ENCODE measurements at places on chromosomes 7 and 10. TPM values are rescaled to one million over a fixed set of nuclear protein-coding genes. Genes with fewer than 3 reads are reported as not detected.

DNA sequence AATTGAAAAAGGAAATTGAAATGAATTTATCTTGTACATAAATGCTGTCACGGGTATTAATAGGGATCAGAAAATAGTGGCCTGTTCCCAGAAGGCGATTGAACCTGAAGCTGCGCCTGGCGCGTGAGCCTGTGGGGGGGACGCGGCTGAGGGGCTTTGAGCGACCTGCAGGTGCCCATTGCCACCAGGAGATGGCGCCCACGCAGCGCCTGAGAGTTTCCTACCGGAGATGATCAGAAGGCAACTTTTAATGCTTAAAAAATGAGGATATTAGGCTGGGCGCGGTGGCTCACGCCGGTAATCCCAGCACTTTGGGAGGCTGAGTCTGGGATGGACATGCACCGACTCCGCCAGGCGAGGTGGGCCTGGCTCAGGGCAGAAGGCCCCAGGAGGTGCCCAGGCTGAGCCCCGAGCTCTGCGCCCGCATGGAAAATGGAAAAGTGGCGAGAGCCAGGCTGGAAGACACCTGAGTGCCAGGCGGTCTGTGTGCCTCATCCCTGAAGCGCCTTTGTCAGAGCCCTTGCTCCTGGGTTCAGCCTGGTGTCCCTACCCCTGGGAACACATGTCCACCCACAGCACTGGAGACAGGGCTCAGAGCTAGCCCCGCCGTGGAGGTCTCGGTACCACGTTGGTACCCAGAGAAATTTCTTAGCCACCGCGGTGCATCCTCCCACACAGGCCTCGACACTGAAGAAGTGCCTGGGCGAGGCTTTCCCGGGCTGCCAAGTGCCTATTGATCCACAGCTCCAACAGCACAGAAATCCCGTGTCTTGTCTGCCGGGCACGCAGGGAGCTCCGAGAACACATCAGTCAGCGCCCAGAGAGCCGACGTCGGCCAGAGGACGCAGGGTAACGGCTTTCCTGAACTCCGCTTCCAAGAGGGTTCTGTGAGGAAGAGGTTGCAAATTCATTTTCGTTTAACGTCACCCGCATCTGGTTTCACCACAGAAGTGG, 117.4 kb downstream of the INPP5A start:
- H3K27ac ChIP-seq, result no peak overlapping the region
- no peaks in the 10 kb centered on the region for H3K4me1 ChIP-seq
- DNase-seq, result peak; percentile 78
- no peaks in the 10 kb centered on the region for H3K36me3 ChIP-seq
- no peak overlapping the region for H3K4me3 ChIP-seq

- peaks cover 22% of the 10 kb centered on the region for H3K4me1 ChIP-seq
- no peaks in the 10 kb centered on the region for H3K27me3 ChIP-seq
- H3K36me3 ChIP-seq, result no peaks in the 10 kb centered on the region
- H3K27ac ChIP-seq, result peak overlapping the region; percentile 90
Observed at GRCh38 chr7:192701-193480, 520 bp downstream of the FAM20C start.

- no peak overlapping the region for H3K27ac ChIP-seq
- DNase-seq, result no peak
- H3K36me3 ChIP-seq, result no peaks in the 10 kb centered on the region
- no peaks in the 10 kb centered on the region for H3K4me1 ChIP-seq
Observed at GRCh38 chr10:52082307-52082706, 231.8 kb upstream of the DKK1 start.

DNA sequence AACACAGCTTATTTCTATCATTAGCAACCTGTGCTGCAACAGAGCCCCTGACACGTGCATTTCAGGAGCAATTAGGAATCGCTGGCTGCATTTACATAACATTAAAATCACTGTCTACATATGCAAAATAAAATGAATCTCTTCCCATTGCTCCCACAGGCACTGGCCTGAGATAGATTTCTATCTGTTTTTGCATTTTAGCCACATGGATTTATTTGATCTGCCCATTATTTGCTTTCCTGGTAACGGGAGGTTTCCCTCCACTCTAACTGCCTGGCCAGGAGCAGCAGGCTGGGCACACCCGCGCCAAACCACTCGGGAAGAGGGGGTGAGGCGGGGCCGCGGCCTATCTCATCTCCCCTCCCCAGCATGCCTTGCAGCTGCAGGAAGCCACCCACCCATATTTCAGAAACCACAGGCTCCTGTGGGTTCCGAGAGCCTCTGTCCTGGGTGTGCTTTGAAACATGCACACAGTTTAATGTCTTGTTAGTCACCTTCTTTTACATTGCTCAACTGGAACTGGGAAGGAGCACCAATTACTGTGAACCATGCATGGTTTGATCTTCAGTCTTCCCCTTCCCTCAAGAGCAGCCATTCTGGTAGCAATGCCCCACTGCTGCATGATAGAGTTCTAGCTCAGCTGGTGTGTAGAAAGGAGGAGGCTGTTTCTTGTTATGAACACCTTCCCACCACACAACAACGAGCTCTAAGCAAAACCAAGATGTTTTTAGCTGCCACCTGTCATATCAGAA, 37.7 kb upstream of the IKZF1 start:
- H3K4me3 ChIP-seq, result no peak overlapping the region
- no peaks in the 10 kb centered on the region for H3K36me3 ChIP-seq
- DNase-seq, result no peak
- no peaks in the 10 kb centered on the region for H3K27me3 ChIP-seq
- H3K4me1 ChIP-seq, result no peaks in the 10 kb centered on the region

DNA sequence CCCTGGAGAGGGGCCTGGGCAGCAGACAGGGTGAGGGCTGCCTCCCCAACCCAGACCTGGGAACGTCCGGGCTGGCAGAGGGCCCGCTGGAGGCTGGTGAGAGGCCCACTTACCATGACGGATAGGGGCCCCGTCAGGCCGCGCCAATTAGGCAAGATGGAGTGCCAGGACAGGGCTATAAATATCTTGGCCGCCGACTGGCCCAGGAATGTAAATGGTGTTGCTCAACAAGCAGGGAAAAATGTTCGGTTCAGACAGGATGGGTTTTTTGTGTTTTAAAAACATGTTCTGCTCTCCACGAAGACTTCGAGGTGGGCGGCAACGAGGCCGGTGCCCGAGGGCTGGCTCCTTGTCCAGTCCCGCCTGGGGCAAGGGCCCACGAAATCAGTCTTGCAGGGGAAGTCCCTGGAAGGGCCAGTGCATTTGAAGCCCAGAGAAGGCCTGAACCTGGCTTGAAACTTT, 35.8 kb upstream of the ELN start:
- H3K27ac ChIP-seq, result no peak overlapping the region
- no peaks in the 10 kb centered on the region for H3K36me3 ChIP-seq
- no peak overlapping the region for H3K4me3 ChIP-seq
- H3K27me3 ChIP-seq, result no peaks in the 10 kb centered on the region
- H3K4me1 ChIP-seq, result no peaks in the 10 kb centered on the region
- DNase-seq, result no peak

DNA sequence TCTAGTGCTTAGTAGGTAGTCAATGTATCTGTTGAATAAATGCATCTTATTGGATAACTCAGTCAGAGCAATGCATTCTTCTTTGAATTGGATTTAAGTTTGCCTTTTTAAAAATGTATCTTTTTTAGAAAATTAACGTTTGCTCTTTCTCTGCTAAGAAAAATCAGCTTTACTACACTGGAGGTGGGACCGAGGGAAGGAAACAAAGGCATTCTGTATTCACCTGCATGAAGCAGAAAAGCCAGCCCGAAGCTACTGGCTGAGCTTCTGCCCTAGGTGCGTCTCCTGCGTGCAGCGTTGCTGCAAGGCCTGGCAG, 22.2 kb upstream of the ITGB1 start:
- DNase-seq, result no peak
- H3K36me3 ChIP-seq, result no peaks in the 10 kb centered on the region
- peaks cover 23% of the 10 kb centered on the region for H3K4me1 ChIP-seq
- H3K4me3 ChIP-seq, result peak overlapping the region; percentile 15

DNA sequence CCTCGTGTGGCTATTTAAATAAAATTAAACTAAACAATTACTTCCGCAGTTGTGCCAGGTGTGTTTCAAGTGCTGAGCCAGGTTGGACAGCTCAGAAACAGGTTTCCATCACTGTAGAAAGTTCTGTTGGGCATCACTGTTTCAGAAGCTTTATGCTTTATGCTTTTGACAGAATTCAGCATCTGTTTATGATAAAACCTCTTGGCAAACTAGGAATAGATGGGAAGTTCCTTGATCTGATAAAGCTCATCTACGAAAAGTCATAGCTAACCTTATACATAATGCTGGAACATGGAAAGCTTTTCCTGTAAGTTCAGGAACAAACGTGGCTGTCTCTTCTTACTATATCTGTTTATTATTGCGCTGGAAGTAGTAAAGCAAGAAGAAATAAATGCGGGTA, 143.4 kb downstream of the DOCK1 start:
- no peak for DNase-seq
- no peak overlapping the region for H3K27ac ChIP-seq
- no peaks in the 10 kb centered on the region for H3K27me3 ChIP-seq

DNA sequence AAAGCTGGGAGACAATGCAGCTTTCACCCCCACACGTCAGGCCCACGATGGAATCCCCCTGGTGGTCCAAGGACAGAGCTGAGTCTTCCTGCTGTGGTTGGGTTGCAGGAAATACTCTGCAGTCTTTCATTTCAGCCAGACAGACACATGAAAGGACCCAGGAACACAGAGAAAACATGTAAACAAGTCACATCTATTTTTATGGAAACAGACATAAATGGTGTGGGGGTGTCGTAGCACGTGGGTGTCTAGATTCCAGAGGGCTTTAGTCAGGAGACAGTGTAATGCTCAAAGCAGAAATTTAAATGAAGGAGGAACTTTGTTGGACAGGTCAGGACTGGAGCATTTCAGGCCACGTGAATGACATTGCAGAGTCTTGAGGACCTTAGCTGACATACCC, 444.6 kb downstream of the SUGCT start:
- no peak overlapping the region for H3K27ac ChIP-seq
- no peak overlapping the region for H3K4me3 ChIP-seq
- no peak for DNase-seq
- no peaks in the 10 kb centered on the region for H3K36me3 ChIP-seq

- H3K36me3 ChIP-seq, result no peaks in the 10 kb centered on the region
- H3K4me3 ChIP-seq, result no peak overlapping the region
- H3K27me3 ChIP-seq, result no peaks in the 10 kb centered on the region
- no peaks in the 10 kb centered on the region for H3K4me1 ChIP-seq
- H3K27ac ChIP-seq, result no peak overlapping the region
Observed at GRCh38 chr10:122248356-122249302, 22.5 kb upstream of the BTBD16 start.

DNA sequence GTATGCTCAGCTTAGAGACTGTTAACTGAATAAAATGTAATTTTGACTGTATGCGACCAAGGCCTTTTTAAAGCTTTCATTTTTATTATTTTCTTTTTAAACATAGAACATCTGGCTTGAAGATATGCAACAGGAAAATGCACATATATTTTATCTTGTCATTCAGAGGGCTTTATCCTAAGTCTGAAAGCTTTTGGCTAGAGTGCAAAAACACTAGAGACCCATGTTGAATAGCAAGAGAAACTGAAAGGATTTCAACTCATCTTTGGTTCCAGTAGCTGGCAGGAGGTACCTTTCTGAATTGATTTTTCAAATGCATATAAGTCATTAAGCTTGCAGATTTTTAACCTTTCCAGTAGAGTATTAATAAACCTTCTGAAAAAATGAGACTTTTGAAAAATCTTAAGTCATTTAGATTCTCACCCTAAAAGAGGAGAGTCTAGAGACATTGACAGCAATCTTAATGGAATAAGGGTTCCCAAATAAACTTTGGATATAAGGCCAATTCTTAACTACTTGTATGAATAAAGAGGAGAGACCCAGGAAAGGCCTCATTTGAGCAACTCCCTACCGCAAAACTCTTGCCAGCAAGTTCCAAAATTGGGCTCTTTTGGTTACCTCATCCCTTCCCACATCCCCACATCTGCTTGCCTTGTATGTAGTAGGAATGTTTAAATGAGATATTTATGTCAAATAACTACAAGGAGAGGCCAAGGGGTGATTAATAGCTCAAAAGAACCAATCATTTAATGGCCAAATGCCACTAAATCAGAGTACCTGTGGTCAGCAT, 454.4 kb downstream of the HTR7 start:
- H3K36me3 ChIP-seq, result no peaks in the 10 kb centered on the region
- no peak for DNase-seq
- no peaks in the 10 kb centered on the region for H3K27me3 ChIP-seq
- H3K4me1 ChIP-seq, result peaks cover 11% of the 10 kb centered on the region
- no peak overlapping the region for H3K4me3 ChIP-seq

GRCh38 chr10:76316234-76316633, 884.8 kb downstream of the LRMDA start:
- H3K36me3 ChIP-seq, result no peaks in the 10 kb centered on the region
- no peak for DNase-seq
- no peak overlapping the region for H3K27ac ChIP-seq
- peaks cover 6% of the 10 kb centered on the region for H3K4me1 ChIP-seq
- no peak overlapping the region for H3K4me3 ChIP-seq

DNA sequence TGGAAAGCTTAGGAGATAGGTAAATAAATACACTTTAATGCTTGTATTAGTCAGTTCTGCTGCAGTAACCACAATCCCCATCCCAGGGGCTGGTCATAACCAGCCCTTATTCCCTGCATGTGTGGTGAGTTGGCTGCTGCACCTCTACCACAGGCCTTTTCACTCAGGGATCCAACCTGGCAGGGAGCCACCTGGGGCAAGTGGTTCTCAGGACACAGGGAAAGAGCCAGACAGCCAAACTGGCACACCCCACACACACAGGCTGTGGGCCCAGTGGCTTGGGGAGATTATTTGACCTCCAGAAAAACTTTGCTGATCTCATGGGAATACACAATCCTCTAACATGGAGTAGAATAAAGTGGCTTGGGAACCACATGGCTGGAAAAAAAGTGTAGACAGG, 400.0 kb upstream of the RNF32 start:
- DNase-seq, result no peak
- no peak overlapping the region for H3K27ac ChIP-seq
- no peaks in the 10 kb centered on the region for H3K4me1 ChIP-seq

GRCh38 chr10:133328358-133329343, 8.0 kb downstream of the CALY start:
- H3K4me3 ChIP-seq, result no peak overlapping the region
- no peak for DNase-seq
- H3K27ac ChIP-seq, result no peak overlapping the region
- peaks cover 52% of the 10 kb centered on the region for H3K27me3 ChIP-seq
- peaks cover 3% of the 10 kb centered on the region for H3K4me1 ChIP-seq
- H3K36me3 ChIP-seq, result no peaks in the 10 kb centered on the region

TUBB8 gene
- 0.80 TPM for total RNA-seq

SEMA4G gene
- total RNA-seq, result 48.6 TPM

MGMT gene
- total RNA-seq, result 30.5 TPM

GALNT17 gene
- total RNA-seq, result 4.3 TPM

IFIT1B gene
- total RNA-seq, result not detected

AMPH gene
- 1.6 TPM for total RNA-seq

GNAT3 gene
- total RNA-seq, result not detected

CLDN4 gene
- 532 TPM for total RNA-seq

CCDC172 gene
- not detected for total RNA-seq

All from hepatocyte (in vitro differentiated cells).